ENCODE measurements at places on chromosomes 16 and 17.

GRCh38 chr17:6688944-6689343, 24.2 kb downstream of the SLC13A5 start:
- DNase-seq = no peak

- no peak for DNase-seq
Measured at GRCh38 chr16:10851512-10851911, 25.5 kb upstream of the CIITA start.

GRCh38 chr16:77531752-77532151, 96.9 kb upstream of the ADAMTS18 start:
- DNase-seq = no peak

GRCh38 chr16:728131-728889, 1.4 kb downstream of the HAGHL start:
- DNase-seq = peak; percentile 70

GRCh38 chr16:7691533-7691932, 358.9 kb downstream of the RBFOX1 start:
- DNase-seq = no peak

- no peak for DNase-seq
Measured at GRCh38 chr16:2778630-2778958, 1.5 kb upstream of the ELOB start.

- no peak for DNase-seq
Measured at GRCh38 chr16:86939609-86940008, 361.3 kb downstream of the FOXL1 start.

- no peak for DNase-seq
Measured at GRCh38 chr17:31537565-31538011, 146.1 kb downstream of the RAB11FIP4 start.

GRCh38 chr17:11823862-11824261, 173.4 kb downstream of the ZNF18 start:
- no peak for DNase-seq

- DNase-seq = peak; percentile 75
Measured at GRCh38 chr16:361872-362701, 8.3 kb downstream of the MRPL28 start.

GRCh38 chr16:85266857-85267256, 154.6 kb upstream of the CIBAR2 start:
- no peak for DNase-seq

- peak; percentile 28 for DNase-seq
Measured at GRCh38 chr17:66670206-66670605, 164.7 kb upstream of the CACNG5 start.
